ENCODE measurements at places on chromosomes 4 and X. TPM values are rescaled to one million over a fixed set of nuclear protein-coding genes. Genes with fewer than 3 reads are reported as not detected.

The NXT2 gene
- 1.2 TPM for total RNA-seq

The DUSP21 gene
- total RNA-seq, result not detected

The ETDB gene
- total RNA-seq, result not detected

The USP27X gene
- total RNA-seq, result 2.3 TPM

The AREG gene
- 7.8 TPM for total RNA-seq

The CAPN6 gene
- total RNA-seq, result 0.62 TPM

The TMPRSS11A gene
- total RNA-seq, result not detected

The SSX1 gene
- not detected for total RNA-seq

The CT55 gene
- not detected for total RNA-seq

The NHS gene
- total RNA-seq, result 2.6 TPM

The LRCH2 gene
- total RNA-seq, result 1.2 TPM

GRCh38 chr4:68369142-68369805 is 19.4 kb upstream of the YTHDC1 start:
- DNase-seq, result no peak

- DNase-seq, result no peak
Observed at GRCh38 chr4:84232309-84233095, 266.6 kb downstream of the NKX6-1 start.

DNA sequence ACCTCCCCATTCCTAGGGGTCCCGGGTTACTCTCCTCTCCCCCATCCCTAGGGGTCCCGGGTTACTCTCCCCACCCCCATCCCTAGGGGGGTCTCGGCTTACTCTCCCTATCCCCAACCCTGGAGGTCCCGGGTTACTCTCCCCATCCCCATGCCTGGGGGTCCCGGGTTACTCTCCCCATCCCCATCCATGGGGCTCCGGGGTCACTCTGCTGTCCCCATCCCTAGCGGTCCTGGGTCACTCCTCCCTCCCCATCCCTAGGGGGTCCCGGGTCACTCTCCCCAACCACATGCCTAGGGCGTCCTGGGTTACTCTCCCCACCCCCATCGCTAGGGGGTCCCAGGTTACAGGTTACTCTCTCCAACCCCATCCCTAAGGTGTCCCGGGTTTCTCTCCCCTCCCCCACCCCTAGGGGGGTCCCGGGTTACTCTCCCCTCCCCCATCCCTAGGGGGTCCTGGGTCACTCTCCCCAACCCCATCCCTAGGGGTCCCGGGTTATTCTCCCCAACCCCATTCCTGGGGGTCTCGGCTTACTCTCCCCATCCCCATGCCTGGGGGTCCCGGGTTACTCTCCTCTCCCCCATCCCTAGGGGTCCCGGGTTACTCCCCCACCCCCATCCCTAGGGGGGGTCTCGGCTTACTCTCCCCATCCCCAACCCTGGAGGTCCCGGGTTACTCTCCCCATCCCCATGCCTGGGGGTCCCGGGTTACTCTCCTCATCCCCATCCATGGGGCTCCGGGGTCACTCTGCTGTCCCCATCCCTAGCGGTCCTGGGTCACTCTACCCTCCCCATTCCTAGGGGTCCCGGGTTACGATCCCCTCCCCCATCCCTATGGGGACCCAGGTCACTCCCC is 821 bp downstream of the ASMTL start:
- DNase-seq, result no peak

DNA sequence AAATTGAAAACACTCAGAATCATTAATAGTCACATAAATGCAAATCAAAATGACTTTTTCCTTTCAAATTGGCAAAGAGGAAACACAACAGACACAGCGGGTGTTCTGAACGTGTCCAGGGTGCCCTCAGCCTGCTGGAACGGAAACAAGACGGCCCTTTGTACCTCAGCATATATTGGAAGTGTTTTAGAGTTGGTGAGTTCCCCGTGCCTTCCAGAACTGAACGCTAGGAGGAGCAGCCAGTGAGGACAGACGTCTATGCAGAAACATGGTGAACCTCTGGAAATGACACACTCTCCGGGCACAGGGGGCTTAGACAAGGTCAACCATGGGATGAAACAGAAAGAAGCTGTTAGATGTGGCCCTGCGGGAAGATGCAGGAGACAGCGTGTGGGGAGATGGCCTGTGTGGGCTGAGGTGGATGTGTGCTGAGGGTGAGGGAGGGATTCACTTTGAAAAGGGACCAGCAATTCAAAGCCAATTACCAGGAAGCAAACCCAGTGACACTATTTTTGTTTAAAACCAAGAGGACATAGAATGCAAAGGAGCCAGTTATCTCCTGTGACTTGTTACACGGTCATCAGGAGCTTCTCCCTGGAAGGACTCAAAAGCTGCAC is 40.4 kb downstream of the RNF212 start:
- peak; percentile 12 for DNase-seq

GRCh38 chrX:9604908-9605306 is 140.0 kb downstream of the TBL1X start:
- no peak for DNase-seq

DNA sequence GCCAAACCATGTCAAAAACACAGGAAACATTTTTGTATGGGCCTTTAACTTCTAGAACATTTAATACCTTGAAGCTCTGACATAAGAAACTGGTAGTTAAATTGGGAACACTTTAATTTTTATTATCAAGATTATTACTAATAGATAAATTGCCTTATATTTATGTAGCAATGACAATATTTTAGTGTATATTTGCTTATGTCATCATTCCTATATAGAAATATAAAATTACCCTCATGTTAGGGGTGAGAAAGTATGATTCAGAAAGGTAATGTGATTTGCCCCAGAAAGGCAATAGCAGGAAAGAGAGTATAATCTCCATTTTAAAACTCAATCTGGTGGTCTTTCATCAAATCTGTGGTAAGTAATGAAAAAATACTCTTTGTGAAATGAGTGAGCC is 147.4 kb downstream of the IL15 start:
- DNase-seq, result no peak

DNA sequence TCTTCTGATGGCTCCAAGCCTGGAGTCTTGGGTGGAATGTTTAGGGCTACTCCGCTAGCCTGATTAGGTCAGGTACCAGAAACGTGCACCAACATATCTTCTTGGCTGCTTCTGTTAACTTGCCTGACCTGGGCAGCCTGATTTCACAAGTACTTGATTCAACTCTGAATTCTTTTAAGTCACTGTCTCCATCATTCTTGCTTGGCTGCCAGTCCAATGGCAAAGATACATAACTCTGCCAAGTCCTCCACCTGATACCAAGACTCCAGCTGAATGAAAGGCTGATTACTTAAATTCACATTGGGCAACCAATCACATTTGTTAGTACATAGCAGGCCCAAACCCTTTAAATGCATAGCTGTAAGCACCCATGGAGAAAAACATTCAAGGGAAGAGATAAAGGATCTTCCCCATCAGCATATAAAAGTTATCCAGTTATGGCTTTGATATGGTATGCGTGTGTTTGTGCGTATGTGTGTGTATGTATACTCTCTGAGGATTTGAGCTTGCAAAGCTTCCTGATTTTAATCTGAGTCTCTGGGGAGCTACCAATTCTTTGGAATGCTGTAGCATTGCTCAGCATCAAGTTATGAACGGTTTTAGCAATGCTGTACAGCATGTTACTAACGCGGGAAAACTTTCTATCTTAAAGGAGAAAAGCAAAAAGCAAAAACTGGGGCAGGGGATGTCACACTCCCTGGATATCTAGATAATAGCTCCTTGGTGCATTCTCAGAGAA is 917.2 kb downstream of the DMD start:
- DNase-seq, result no peak

DNA sequence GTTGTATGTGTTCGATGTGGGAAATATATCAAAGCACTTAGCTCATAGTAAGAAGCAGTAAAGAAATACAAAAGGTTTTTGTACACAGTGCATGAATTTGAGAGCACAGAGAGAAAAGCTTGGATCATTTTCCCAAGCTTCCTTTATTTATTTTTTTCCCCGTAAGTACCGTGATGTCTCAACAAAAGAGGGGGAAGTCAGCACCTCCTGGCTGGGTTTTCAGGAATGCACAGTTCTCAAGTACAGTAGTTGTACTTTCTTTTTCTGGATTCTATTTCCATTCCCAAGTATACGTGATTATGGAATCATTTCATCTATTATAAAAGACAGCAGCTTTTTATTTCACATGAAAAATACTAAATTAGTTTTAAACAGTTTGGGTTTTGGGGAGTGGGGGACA is 171.5 kb upstream of the EDNRA start:
- no peak for DNase-seq

DNA sequence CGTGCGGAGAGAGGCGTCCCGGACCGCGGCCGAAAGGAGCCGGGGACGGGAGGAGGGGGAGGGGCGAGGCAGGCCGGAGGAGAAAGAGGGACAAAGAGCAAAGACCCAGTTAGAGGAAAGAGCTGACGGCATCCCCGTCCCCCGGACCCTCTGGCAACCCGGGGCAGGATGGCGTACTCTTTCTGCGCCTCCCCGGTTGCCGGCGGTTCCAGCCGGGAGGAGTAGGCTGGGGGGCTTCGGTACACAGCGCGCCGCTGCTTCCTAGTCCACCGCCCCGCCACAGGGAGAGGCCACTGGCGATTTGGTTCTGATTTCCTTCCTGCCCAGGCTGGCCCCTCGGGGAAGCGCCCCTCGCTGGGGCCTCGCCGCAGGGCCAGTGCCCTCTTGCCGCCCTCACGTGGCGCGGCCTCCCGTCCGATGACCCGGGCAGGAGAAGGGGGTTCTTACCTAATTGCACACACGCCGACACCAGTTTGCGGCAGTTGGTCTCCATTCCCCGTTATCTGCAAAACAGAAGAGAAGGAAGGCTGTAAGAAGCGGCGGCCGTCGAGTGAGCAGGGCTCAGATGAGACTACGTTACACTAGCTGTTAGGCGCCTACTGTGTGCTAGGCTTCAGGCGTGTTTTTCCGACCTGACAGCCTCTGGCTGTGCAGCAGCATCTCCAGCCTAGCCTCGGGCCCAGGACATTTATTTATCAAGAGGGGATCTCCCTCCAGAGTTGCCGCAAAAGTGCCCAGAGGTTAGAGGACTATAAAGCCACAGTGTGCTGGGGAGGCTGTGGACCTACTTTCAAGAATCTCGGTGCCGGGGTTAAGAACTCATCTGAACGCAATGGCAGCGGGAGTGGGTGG is 9.9 kb upstream of the PITX2 start:
- DNase-seq, result no peak

GRCh38 chr4:164197556-164197955 is 556.4 kb upstream of the SMIM31 start:
- no peak for DNase-seq

DNA sequence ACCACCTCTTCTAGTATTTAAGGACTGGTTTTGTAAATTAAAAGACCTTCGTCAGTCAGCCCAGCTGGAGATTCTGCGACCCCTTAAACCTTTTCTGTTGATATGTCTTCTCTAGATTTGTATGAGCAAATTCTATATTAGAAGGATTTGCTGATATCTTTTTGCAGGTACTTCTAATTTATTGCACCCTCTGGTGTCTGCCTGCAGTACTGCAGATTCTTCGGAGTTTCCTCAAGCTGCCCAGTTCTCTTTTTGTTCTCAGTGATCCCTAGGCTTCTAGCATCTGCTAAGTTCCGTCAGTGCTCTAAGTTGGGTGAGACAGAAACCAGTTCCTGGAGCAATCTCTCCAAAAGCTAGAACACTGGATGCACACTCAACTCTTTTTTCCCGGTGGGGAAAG is 545.2 kb downstream of the C4orf33 start:
- DNase-seq, result no peak

- no peak for DNase-seq
Observed at GRCh38 chrX:38262715-38263620, 42.3 kb upstream of the SRPX start.

DNA sequence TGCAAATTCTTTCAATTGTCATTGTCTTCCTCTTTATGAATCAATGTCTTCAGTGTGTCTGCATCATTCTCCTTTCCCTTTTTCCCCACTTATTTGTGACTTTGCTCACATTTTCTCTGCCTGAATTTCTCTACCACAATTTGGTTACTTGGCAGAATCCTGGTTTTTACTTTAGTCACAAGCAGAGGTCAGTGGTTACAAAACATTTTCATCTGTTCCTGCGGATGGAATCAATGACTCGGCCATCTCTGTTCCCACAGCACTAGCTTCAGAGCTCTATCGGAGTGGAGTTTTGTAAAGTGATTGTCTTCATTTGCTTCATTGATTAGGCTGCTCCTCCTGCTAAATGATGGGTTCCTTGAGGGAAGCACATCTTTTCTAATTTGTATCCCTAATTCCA is 501.3 kb upstream of the AADAT start:
- no peak for DNase-seq

GRCh38 chrX:67353651-67354370 is 190.0 kb upstream of the AR start:
- no peak for DNase-seq

GRCh38 chr4:148065075-148065474 is 333.2 kb downstream of the ARHGAP10 start:
- DNase-seq, result no peak
